ENCODE measurements at places on chromosomes 7 and 10. TPM values are rescaled to one million over a fixed set of nuclear protein-coding genes. Genes with fewer than 3 reads are reported as not detected.

GRCh38 chr7:106486331-106486730 is 174.6 kb downstream of the CCDC71L start:
- no peaks in the 10 kb centered on the region for H3K36me3 ChIP-seq
- no peak overlapping the region for H3K4me3 ChIP-seq
- H3K4me1 ChIP-seq = peaks cover 19% of the 10 kb centered on the region
- no peak overlapping the region for H3K27ac ChIP-seq

DNA sequence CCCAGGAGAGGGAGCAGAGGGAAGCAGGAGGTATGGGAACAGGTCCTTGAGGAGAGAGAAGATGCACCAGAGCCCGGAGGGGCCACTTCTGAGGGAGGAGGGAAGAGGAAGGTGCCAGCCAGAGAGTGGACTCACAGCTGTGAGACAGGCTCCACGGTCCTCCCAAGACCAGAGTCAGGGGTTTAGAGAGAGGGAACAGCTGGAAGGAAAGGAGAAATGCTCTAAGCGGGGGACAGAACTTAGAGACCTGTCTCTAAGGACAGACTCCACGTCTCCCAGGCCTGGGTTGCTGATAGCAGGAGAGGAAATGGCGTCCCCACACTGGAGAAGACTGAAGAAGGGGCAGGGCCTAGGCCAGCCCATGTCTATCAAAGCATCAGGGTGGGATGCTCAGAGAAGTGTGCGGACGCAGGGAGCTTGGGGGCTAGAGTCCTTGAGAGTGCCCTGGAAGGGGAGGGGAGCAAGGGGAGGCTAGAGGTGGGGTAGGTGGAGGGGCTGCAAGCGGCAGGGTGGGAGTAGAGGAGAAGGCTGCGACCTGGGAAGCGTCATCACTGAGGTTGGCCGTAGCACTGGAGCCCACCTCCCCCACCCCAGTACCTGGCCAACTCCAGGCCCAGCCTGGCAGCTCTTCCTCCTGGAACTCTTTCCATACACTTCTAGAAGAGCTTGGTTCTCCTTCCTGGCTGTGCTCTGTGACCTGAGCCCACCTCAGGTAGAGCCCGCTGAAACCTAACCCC is 25.6 kb upstream of the GRID1 start:
- no peak overlapping the region for H3K27ac ChIP-seq
- no peak for DNase-seq
- no peak overlapping the region for H3K4me3 ChIP-seq
- H3K27me3 ChIP-seq = peaks cover 25% of the 10 kb centered on the region
- no peaks in the 10 kb centered on the region for H3K36me3 ChIP-seq

DNA sequence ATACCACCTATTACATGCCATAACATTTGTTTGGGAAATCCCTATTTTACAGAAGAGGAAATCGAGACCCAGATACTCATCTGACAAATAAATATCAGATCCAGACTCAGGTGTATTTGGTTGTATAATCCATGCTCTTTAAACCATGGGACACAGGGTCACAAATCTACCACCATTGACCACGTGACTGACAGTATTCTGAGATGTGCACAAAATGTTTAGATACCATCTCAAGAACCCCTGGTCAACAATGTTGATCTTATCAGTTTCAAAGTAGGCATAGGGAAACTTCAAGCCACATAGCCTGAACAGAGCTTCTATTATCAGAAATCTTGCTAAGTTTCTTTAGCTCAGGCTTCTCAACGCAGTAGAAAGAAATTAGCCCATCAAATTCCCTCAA is 93.6 kb downstream of the ICA1 start:
- no peak overlapping the region for H3K27ac ChIP-seq
- no peak overlapping the region for H3K4me3 ChIP-seq

DNA sequence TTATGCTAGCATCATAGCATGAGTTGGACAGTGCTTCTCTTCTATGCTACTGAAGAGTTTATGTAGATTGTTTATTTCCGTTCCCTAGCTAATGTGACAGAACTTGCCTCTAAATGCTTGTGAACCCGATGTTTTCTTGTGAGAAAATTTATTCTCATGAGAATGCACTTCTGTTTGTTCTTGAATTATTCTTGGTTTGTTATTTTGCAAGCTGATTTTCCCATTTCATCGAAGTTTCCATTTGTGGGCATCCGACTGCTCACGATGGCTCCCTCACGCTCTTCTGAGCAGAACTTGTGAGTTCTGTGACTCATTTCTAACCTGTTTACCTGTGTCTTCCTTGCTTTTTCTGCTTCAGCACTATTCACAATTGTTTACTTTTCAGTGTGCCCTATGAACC is 59.9 kb downstream of the WDFY4 start:
- H3K36me3 ChIP-seq = no peaks in the 10 kb centered on the region
- H3K27me3 ChIP-seq = no peaks in the 10 kb centered on the region
- H3K27ac ChIP-seq = no peak overlapping the region
- no peaks in the 10 kb centered on the region for H3K4me1 ChIP-seq

DNA sequence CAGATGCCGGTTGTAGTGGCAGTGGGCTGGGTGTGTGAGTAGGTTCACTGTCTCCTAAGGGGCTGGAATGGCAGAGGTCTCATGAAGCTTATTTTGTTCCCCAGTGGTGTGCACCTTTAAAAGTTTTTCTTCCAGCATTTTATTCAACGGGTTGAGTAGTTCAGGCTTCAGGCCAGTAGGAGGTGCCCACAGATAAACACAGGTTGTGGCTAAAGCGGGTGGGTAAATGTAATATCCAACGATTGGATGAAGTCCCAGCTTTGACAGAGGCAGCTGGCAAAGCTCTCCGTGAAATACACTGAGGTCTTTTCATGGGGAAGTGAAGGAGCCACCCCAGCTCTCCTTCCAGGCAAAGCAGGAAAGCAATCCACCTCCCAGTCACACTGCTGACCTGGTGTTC is 339.8 kb upstream of the LRRTM3 start:
- DNase-seq = no peak
- H3K27ac ChIP-seq = no peak overlapping the region
- no peaks in the 10 kb centered on the region for H3K4me1 ChIP-seq
- no peaks in the 10 kb centered on the region for H3K36me3 ChIP-seq
- no peaks in the 10 kb centered on the region for H3K27me3 ChIP-seq

GRCh38 chr7:150940431-150941102 is 37.6 kb downstream of the KCNH2 start:
- no peaks in the 10 kb centered on the region for H3K36me3 ChIP-seq
- H3K27ac ChIP-seq = no peak overlapping the region
- no peaks in the 10 kb centered on the region for H3K27me3 ChIP-seq
- H3K4me1 ChIP-seq = peaks cover 14% of the 10 kb centered on the region

- H3K4me1 ChIP-seq = no peaks in the 10 kb centered on the region
- H3K27me3 ChIP-seq = no peaks in the 10 kb centered on the region
- no peaks in the 10 kb centered on the region for H3K36me3 ChIP-seq
- H3K4me3 ChIP-seq = no peak overlapping the region
- no peak overlapping the region for H3K27ac ChIP-seq
- DNase-seq = no peak
These were observed 162.3 kb downstream of the MLLT10 start for GRCh38 chr10:21696302-21696701.

- H3K36me3 ChIP-seq = no peaks in the 10 kb centered on the region
- no peak overlapping the region for H3K4me3 ChIP-seq
- no peaks in the 10 kb centered on the region for H3K27me3 ChIP-seq
- no peaks in the 10 kb centered on the region for H3K4me1 ChIP-seq
- no peak for DNase-seq
These were observed 461.9 kb downstream of the KCNMA1 start for GRCh38 chr10:77175631-77176222.

GRCh38 chr7:17501441-17502212 is 203.2 kb downstream of the AHR start:
- no peaks in the 10 kb centered on the region for H3K27me3 ChIP-seq
- no peaks in the 10 kb centered on the region for H3K4me1 ChIP-seq
- no peak for DNase-seq

DNA sequence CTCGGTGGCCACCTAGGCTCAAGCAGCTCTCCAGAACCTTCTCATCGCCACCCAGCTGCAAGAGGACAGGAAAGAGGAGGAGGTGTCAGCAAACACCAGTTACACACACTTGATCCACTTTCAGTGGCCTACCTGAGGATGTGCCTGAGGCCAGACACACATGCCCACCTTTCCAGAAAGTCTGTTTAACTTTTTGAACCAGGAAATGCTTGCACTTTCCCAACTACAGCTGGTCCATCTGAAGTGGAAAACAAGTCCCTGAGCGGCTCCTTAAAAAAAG is 15.7 kb upstream of the CYREN start:
- peaks cover 95% of the 10 kb centered on the region for H3K36me3 ChIP-seq
- H3K4me3 ChIP-seq = no peak overlapping the region
- H3K27ac ChIP-seq = no peak overlapping the region
- DNase-seq = no peak

GRCh38 chr10:32059472-32059871 is 3.2 kb upstream of the KIF5B start:
- no peak for DNase-seq
- H3K4me1 ChIP-seq = peaks cover 6% of the 10 kb centered on the region
- no peak overlapping the region for H3K27ac ChIP-seq
- no peaks in the 10 kb centered on the region for H3K27me3 ChIP-seq

GRCh38 chr10:12218991-12219390 is 23.0 kb downstream of the CDC123 start:
- no peak overlapping the region for H3K4me3 ChIP-seq
- H3K36me3 ChIP-seq = no peaks in the 10 kb centered on the region
- no peak for DNase-seq
- H3K27me3 ChIP-seq = no peaks in the 10 kb centered on the region
- no peak overlapping the region for H3K27ac ChIP-seq

- H3K27me3 ChIP-seq = no peaks in the 10 kb centered on the region
- H3K4me3 ChIP-seq = no peak overlapping the region
- H3K36me3 ChIP-seq = no peaks in the 10 kb centered on the region
These were observed 711.2 kb upstream of the NRP1 start for GRCh38 chr10:34045571-34046190.

- H3K4me1 ChIP-seq = peaks cover 17% of the 10 kb centered on the region
- H3K27me3 ChIP-seq = no peaks in the 10 kb centered on the region
- no peak overlapping the region for H3K27ac ChIP-seq
- no peak for DNase-seq
- no peaks in the 10 kb centered on the region for H3K36me3 ChIP-seq
These were observed 6.6 kb upstream of the PDLIM1 start for GRCh38 chr10:95297402-95297801.

GRCh38 chr7:51162724-51163329 is 153.8 kb downstream of the COBL start:
- H3K4me3 ChIP-seq = no peak overlapping the region
- H3K36me3 ChIP-seq = no peaks in the 10 kb centered on the region
- no peak overlapping the region for H3K27ac ChIP-seq

DNA sequence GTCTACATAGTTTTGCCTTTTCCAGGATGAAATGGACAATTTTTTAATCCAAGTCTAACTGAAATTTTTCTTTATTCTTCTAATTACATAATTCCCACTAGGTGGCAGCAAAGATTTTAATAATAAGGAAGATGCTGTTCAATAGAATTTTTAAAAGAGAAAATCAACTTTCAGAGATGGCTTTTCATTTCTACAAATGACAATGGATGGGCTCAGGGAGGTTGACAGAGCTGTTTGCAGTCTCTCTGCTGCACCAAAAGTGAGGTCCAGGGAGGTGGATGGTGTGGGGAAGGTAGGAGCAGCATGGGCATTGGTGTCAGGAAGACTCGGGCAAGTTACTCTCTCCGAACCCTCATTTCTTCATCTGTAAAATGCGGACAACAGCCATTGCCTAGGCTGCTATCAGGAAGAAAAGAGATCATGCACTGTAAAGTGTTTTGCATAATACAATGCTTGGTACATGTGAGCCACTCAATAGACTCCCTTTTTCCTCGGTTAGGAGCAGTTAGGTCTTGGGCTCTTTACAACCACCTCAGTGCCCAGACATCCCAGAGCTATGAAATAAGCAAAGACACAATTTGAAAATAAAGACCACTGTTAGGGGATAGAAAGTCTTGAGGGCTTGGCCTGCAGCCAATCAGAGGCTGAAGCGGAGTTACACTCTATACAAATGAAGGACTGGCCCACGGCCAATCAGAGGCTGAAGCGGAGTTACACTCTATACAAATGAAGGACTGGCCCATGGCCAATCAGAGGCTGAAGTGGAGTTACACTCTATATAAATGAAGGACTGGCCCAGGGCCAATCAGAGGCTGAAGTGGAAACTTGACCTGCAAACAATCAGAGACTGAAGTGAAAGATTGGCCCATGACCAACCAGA is 107.1 kb downstream of the ABLIM1 start:
- DNase-seq = peak; percentile 79
- peaks cover 18% of the 10 kb centered on the region for H3K4me1 ChIP-seq
- H3K27ac ChIP-seq = peak overlapping the region; percentile 65

GRCh38 chr10:1558906-1559305 is 178.4 kb downstream of the ADARB2 start:
- no peak for DNase-seq
- H3K4me1 ChIP-seq = no peaks in the 10 kb centered on the region

- peak overlapping the region; percentile 95 for H3K27ac ChIP-seq
- H3K4me1 ChIP-seq = peaks cover 51% of the 10 kb centered on the region
- H3K4me3 ChIP-seq = peak overlapping the region; percentile 95
- no peaks in the 10 kb centered on the region for H3K27me3 ChIP-seq
- peak; percentile 94 for DNase-seq
- peaks cover 10% of the 10 kb centered on the region for H3K36me3 ChIP-seq
These were observed 423 bp downstream of the BAZ1B start for GRCh38 chr7:73521636-73522104.

GRCh38 chr7:112144284-112145059 is 61.7 kb downstream of the DOCK4 start:
- no peak for DNase-seq
- H3K27ac ChIP-seq = peak overlapping the region; percentile 44
- H3K4me1 ChIP-seq = peaks cover 31% of the 10 kb centered on the region
- no peaks in the 10 kb centered on the region for H3K36me3 ChIP-seq
- no peaks in the 10 kb centered on the region for H3K27me3 ChIP-seq

- no peak overlapping the region for H3K27ac ChIP-seq
- no peak for DNase-seq
- no peak overlapping the region for H3K4me3 ChIP-seq
- H3K4me1 ChIP-seq = no peaks in the 10 kb centered on the region
- no peaks in the 10 kb centered on the region for H3K27me3 ChIP-seq
These were observed 167.3 kb downstream of the USP6NL start for GRCh38 chr10:11444155-11444530.

GRCh38 chr7:80859272-80859970 is 59.4 kb downstream of the SEMA3C start:
- H3K36me3 ChIP-seq = no peaks in the 10 kb centered on the region
- no peak overlapping the region for H3K4me3 ChIP-seq
- H3K27ac ChIP-seq = no peak overlapping the region
- no peaks in the 10 kb centered on the region for H3K27me3 ChIP-seq
- H3K4me1 ChIP-seq = peaks cover 10% of the 10 kb centered on the region

Gene SFTPD
- total RNA-seq = 515 TPM

Gene SAP25
- total RNA-seq = 18.9 TPM

Gene GET4
- total RNA-seq = 42.8 TPM

Gene C10orf95
- 19.9 TPM for total RNA-seq

Gene EIF3B
- 110 TPM for total RNA-seq

Gene ADAM22
- 2.1 TPM for total RNA-seq

Gene LIPM
- not detected for total RNA-seq

Gene SPDYE6
- total RNA-seq = not detected

Gene LLCFC1
- not detected for total RNA-seq
